ENCODE measurements at places on chromosomes 13 and 19.

DNA sequence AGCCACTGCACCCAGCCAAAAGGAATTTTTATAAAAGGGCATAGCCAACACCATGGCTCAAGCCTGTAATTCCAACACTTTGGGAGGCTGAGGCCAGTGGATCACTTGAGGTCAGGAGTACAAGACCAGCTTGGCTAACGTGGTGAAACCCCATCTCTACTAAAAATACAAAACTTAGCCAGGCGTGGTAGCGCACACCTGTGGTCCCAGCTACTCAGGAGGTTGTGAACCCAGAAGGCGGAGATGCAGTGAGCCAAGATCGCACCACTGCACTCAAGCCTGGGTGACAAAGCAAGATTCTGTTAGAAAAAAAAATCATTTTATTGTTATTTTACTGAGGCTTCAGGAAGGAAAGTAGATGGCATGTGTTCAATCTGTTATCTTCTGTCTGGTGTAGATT is 31.3 kb upstream of the FOXO1 start:
- no peak for DNase-seq

DNA sequence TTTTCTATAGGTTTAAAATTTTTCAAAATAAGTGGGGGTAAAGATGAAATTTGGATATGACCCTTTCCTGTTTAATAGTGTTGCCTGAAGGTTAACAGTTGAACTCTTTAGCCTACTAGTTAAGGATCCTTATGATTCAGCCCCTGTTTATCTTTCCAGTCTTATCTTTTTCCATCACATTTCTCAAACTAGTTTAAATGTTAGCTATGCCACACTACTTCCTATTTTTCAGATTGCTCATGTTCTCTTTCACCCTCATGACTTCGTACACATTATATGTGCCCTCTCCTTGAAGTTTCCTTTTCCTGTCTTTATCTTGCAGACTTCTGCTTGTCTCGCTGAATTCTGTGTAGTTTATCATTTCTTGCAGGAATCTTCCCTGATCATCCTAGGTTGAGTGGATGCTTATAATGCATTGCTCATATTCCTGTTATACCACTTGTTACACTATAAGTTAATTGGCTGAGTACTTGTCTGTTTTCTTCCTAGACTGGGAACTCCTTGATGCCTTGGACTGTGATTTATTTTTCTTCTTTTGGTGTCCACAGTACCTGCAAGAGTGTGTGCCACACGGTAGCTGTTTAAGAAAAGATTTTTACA is 86.7 kb downstream of the FNDC3A start:
- DNase-seq, result no peak

GRCh38 chr19:58536852-58537798 is 6.7 kb upstream of the TRIM28 start:
- DNase-seq, result no peak

GRCh38 chr13:100235311-100235901 is 146.5 kb downstream of the PCCA start:
- peak; percentile 59 for DNase-seq

- no peak for DNase-seq
Measured at GRCh38 chr13:113109151-113110047, 3.8 kb downstream of the F7 start.

- DNase-seq, result no peak
Measured at GRCh38 chr13:105446197-105446596, 1089.3 kb downstream of the EFNB2 start.

DNA sequence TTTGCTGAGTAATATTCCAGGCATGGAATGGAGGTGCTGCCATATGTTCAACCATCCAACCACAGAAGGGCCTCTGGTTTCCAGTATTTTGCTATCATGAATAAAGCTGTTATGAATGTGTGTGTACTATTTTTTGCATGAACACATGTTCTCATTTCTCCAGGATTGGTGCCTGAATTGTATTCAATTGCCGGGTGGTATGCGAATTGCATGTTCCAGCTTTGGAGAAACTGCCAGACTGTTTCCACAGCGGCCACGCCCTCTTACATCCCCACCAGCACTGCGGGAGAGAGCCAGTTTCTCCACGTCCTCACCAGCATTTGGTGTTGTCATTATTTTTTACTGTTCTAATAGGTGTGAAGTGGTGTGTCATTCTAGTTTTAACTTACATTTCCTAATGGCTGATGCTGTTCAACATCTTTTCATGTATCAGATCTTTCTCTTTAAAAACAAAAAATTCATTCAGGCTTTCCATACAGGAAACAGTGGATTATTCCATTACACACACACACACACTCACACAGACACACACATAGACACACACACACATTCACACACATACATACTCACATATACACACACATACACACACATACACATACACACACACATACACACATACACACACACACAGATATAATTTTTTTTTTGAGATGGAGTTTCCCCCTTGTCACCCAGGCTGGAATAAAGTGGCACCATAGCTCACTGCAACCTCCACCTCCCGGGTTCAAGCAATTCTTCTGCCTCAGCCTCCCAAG is 154.1 kb downstream of the PTPRS start:
- DNase-seq, result peak; percentile 69

DNA sequence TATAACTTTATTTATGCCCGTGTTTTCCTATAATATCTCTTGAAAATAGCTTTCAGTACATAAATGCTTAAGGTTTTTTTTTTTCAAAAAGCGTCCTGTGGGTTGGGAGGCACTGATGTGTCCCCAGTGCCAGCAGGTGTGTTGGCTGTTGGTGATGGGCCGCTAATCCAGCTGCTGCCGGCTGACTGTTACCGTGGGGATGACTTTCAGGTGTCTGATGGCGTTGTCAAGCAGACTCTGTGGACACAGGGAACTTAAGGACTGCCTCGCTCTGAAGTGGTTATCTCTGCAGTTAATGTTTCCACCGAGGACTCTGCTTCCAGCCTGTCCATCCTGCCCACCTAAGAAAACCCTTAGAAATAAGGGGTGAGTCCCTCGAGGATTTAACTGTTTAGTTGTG is 94.5 kb downstream of the ANKRD10 start:
- DNase-seq, result no peak

GRCh38 chr13:99686944-99687411 is 185.7 kb downstream of the TM9SF2 start:
- DNase-seq, result no peak

DNA sequence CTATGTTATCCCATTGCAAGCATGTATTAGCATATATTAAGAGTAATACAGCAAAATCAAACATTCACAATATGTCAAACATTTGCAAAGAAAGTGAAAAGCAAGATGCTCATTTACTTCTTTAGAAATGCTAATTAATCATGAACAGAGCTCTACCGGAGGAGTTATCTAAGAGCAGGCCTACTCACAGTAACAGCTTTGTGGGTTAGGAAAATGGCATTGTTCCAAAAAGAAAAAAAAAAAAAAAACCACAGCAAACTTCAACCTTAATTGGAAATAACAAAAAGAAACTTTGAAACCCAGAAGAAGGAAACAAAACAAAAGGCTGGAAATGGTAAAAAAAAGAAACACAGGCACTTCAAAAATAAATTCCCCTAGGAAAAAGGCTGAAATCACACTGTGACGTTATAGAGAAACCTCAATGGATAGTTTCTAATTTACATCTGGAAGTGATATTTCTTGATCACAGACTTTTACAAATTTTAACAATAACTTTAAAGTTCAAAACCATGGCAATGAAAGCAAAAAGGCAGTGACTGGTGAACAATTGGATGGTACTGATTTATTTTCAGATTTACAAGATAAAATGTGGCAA is 1236.8 kb upstream of the SPRY2 start:
- DNase-seq, result no peak

DNA sequence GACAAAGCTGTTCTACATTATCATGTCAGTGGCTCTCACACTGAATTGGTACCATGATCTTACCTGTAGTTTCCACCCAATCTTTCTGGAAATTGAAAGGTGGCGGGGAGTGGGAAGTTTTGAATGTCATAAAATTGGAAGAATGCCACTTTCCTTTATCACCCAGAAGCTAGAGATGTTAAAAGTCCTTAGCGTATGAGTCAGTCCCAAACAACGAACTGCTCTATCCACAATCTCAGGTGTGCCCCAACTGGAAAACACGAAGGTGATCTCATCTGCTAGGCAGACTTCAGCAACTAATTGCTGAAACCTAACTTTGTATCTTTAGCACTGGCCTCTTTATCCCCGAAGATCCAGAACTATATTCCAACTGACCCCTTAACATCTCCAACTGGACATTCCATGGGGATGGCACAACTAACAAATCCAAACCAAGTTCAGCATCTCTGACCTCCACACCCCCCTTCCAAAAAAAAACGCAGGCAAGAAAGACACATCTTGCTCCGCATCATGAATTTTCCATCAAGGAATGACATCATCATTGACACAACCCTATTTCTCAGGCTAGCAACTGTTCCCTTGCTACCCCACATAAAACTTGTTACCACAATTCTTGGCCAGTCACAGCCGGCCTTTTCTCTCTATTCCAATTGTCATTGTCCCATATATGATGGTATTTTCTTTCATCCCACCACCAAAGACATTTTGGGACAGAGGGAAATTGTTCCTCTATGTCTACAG is 175.4 kb downstream of the KLF12 start:
- no peak for DNase-seq

DNA sequence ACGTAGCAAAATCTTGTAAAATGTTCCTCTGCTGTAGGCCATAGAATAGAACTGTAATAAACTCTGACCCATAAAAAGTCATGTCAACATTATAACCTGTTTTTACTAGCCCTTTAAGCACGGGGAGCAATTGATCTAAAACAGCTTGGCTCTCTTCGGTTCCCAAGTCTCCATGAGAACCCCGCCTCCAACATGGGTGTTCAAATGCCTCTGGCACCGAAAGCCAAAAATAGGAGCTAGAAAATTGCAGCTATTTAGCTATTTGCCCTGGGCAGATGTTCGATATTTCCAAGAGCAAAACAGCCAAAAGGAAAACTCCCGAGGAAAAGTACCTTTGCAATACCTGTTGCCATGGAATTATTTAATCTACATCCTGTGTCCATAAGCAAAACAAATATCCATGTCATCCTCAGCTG is 563.1 kb downstream of the EFNB2 start:
- DNase-seq, result peak; percentile 11

- DNase-seq, result no peak
Measured at GRCh38 chr13:67273001-67273400, 42.9 kb upstream of the PCDH9 start.

- no peak for DNase-seq
Measured at GRCh38 chr13:49455007-49455398, 10.9 kb downstream of the SETDB2 start.

- peak; percentile 95 for DNase-seq
Measured at GRCh38 chr19:2977001-2977745, at the start of gene TLE6. Gene TLE6, plus strand, starts transcription at chr19:2977564. Its CDS starts 670 bp downstream, at chr19:2978234.

Data from Ammon's horn (tissue), 1 donor.